ENCODE measurements at places on chromosomes 5 and 9.

- DNase-seq: no peak
Measured at GRCh38 chr9:78289474-78289873, 7.5 kb upstream of the PSAT1 start.

GRCh38 chr5:115430374-115430773, 114.2 kb downstream of the FEM1C start:
- DNase-seq: no peak

DNA sequence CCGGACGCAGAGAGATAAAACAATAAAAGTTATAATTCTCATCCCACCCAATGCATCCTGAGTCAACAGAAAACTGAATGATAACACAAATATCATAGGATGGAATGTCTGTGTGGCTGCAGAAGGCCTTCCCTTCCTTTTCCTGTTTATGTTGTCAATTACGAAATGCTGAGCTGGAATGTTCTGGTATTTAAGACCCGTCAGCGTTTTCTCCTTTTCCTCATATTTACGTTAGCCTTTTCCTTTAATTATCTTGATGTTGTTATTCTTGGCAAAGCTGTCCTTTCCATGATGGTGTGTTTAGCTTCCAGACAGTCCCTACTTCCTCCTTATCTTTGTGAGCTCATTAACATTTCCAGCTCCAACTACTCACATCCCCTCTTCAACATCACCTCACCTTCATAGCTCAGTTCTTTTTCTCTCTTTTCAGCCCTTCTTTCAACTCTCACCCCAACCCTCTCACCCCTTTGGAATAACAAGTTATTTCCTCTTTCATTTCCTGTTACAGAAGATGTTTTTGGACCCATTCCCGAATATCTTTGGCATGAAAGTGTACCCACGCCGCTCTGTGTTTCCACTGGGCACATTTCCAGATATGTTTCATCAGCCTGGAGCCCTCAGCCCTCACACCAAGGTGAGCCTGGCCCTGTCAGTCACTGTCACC, 221.6 kb downstream of the NR2F1-AS1 start:
- no peak for DNase-seq

GRCh38 chr5:75656311-75657003, 45.2 kb downstream of the ANKDD1B start:
- no peak for DNase-seq

DNA sequence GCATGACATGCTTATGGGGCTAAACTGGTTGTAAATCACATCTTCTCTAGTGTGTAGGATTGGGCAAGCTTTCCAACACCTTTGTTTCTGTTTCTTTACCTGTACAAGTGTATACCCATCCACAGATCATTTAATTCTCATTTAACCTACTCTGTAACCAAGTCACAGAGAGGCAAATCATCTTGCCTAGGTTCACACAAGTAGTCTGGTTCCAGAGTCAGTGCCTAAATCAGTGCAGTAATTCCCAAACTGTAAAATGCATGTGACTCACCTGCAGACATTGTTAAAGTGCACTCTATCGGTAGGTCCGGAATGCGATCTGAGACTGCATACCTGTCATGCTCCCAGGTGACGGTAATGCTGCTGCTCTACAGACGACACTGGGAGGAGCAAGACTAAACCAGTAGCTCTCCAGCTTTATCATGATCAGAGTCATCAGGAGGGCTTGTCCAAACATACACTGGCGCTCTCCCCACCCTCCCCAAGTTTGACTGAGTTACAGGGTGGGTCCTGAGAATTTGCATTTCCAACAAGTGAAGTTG, 107.9 kb upstream of the FREM1 start:
- no peak for DNase-seq

GRCh38 chr9:72394066-72394465, 29.1 kb upstream of the ZFAND5 start:
- DNase-seq: no peak

DNA sequence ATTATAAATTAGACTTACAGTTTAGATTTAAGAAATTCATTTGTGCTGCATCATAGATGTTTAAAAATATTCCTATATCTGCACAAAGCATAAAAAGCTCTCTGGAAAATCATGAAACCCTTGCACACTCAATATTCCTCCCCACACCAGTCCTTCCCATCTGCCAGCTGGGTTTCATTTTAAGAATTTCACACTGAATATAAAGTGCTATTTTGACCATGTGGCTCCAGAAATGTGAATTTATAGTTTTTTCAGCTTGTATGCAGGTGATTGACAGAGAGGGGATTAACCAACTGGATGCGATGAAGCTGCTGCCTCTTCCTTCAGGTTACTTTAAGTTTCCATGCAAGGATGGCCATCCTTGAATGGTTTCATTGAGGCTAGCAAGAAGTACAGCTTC, 346.3 kb downstream of the NDUFS4 start:
- DNase-seq: no peak

GRCh38 chr5:126674145-126674544, 73.4 kb downstream of the PHAX start:
- no peak for DNase-seq

GRCh38 chr5:59093329-59093728, 510.5 kb downstream of the RAB3C start:
- DNase-seq: no peak
